ENCODE measurements at places on chromosomes 11 and 22.

DNA sequence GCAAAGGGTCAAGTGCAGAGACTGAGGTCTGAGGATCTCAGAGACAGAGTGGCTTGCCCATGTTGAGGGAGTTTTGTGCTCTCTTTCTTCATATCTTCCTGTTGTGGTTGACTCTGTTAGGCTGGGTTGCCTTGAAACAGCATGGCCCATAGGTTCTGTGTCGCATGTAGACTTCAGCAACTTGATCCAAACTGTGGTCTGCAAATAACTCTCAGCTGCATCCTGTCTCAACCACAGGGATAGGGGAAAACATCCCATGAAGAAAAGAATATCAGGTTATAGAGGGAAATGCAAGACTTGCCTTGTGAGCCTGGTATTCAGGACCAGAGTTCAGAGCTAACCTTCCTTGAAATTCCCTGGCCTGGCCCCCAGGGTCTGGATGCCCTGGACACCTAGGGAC is 69.4 kb downstream of the FLI1 start:
- no peak for DNase-seq

DNA sequence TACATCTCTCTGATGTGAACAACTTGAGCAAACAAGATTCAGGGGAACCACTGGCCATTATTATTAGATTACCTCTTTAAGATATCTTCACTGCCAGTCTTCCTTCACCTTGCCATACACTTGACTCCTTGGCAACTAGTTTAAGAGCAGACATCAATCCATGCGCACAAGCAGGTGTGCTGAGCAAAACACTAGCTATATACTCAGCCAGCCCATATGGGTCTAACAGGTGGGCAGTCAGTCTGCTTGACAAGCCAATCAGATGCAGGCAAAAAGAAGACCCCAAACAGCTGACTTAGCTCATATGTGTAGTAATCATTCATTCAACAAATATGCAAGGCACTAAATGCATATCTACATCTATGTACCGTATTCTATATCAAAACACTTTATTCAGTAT is 101.2 kb downstream of the SIK3 start:
- DNase-seq: no peak

- DNase-seq: no peak
These were observed 128.3 kb downstream of the NTM start for GRCh38 chr11:131498631-131499160.

DNA sequence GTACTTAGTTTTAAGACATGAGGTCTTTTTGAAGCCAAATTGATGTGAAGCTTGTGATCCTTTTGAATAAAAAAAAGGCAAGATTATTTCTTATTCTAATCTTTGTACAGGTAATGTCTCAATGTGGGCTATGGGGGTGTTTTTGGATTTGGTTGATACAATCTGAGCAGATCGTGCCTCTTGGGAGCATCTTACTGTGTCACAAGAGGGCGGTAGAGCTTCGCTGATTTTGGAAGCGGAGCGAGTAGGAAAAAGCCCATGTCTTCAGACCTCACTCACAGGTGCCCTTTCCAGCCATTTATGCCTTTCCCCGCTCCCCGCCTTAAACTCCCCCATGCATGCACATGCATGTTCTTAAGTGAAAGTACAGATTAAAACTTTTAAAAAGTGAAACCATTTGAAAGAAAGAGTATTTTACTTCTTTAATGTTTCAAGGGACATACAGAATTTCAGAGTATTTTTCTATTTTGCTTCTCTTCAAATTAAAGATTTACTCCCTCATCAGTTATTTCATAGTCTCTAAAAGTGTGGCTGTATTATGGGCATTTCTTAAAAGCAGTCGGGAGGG is 18.8 kb downstream of the DDX25 start:
- peak; percentile 38 for DNase-seq

DNA sequence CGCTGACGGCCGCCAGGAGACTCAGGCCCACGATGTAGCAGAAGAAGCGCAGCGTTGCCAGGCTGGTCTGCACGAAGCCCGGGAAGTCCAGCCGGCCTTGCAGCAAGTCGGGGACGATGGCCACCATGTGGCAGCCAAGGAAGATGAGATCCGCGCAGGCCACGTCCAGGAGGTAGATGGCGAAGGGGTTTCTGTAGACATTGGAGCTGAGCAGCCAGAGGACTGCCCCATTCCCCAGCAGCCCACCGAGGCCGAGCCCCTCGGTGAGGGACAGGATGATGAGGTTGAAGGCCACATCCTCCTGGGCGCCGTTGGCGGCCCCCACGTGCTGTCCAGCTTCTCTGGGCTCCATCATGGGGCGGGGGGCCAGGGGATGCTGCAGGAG is 3.8 kb downstream of the MRGPRE start:
- DNase-seq: no peak

- DNase-seq: no peak
These were observed 56.1 kb downstream of the MICAL2 start for GRCh38 chr11:12166299-12167060.

All from T follicular helper cell (primary cell).